Occipital lobe (tissue), 3 donors: ENCODE measurements at places on chromosomes 12 and 14. TPM values are rescaled to one million over a fixed set of nuclear protein-coding genes. Genes with fewer than 3 reads are reported as not detected.

GRCh38 chr12:89501793-89502192 is 22.8 kb downstream of the GALNT4 start:
- no peak for DNase-seq

DNA sequence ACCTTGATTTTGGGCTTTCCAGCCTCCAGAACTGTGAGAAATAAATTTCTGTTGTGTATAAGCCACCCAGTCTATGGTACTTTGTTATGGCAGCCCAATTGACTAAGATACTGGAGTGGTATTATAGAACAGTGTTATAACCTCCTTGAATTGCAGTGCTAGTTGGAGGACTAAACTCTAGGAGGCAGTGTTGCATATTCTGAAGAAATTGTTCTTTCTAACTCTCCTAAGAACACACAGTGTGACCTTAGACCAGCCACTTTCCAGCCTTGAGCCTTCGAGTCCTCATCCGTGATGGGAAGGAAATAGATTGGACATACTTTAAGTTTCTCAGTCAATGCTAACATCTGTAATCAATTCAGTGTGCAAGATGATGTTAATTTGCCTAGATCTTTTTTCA is 22.4 kb upstream of the LRRC10 start:
- no peak for DNase-seq

DNA sequence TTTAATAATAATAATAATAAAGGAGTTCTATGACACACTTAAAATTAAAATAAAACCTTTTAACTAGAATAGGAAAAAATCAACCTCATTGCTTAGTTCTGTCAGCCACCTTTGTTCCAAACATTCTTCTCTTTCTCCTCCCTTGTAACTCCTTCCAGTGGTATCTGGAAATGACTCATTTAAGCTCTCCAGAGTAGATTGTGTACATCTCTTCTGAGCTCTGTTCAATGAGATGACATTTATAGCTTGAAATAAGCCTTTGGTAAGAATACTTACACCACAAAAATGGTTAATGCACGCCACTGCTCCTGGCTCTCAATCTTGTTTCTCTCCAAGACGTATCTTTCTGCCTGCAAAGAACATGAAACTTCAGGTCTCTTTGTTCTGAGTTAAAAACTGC is 70.3 kb downstream of the STAB2 start:
- no peak for DNase-seq

GRCh38 chr12:98221243-98221808 is 294.1 kb upstream of the TMPO start:
- DNase-seq = no peak

- DNase-seq = no peak
These were observed 24.0 kb upstream of the TMED10 start for GRCh38 chr14:75200451-75200850.

GRCh38 chr12:128164533-128164932 is 102.4 kb upstream of the TMEM132C start:
- no peak for DNase-seq

GRCh38 chr12:104733717-104734175 is 224.3 kb downstream of the SLC41A2 start:
- DNase-seq = no peak

- no peak for DNase-seq
These were observed 288.4 kb downstream of the DAD1 start for GRCh38 chr14:22300646-22301045.

- DNase-seq = no peak
These were observed 11.3 kb downstream of the GNPTAB start for GRCh38 chr12:101819467-101819866.

DNA sequence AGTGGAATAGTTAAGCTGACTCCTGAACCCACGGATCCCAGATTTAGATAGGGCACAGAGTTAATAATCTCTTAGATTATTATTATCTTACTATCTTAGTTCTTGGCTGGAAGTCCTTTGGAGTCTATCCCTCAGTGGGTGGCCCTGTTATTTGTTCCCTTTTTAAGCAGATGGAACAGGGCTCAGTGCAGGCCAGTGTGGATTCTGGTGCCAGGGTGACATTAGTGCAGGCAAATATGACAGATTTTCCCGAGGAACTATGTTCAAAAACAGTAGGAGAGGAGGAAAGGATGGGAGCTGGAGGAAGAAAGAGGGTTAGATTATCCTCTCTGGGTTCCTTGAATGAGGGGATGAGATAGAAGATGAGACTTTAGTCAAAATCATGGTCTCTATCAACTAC is 41.4 kb upstream of the CISTR start:
- DNase-seq = no peak

GRCh38 chr14:87705439-87705896 is 287.5 kb downstream of the GALC start:
- peak; percentile 28 for DNase-seq

- DNase-seq = no peak
These were observed 77.7 kb upstream of the SLC38A2 start for GRCh38 chr12:46450279-46450748.

- DNase-seq = no peak
These were observed 149.7 kb downstream of the AEBP2 start for GRCh38 chr12:19588951-19589350.

DNA sequence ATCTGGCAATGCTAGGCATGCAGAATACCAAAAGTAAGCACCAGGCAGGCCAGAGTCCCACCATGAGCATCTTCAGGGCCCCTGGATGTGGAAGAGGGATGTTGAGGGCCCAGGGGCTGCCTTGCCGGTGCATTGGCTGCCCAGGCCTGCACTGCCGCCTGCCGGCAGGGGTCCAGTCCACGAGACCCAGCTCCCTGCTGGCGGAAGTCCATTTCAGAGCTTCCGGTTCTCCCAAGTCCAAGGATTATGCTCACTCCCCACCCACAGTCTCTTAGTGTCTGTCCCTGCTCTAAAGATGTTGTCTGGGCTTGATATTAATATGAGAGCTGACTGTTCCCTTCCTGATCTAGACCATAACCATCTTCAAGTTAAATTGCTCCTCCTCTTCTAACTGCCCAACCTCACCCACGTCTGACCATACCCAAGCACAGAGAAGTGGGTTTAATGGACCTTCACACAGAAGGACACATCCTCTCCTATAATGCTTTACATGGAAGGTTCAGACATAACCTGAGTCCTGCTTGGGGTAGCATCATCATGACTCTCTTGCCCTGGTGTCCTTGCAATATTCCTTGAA is 117.4 kb downstream of the DAD1 start:
- DNase-seq = no peak

- no peak for DNase-seq
These were observed 84.8 kb downstream of the NRXN3 start for GRCh38 chr14:78254911-78255461.

GRCh38 chr12:118418385-118419057 is 42.2 kb downstream of the SUDS3 start:
- DNase-seq = no peak

DNA sequence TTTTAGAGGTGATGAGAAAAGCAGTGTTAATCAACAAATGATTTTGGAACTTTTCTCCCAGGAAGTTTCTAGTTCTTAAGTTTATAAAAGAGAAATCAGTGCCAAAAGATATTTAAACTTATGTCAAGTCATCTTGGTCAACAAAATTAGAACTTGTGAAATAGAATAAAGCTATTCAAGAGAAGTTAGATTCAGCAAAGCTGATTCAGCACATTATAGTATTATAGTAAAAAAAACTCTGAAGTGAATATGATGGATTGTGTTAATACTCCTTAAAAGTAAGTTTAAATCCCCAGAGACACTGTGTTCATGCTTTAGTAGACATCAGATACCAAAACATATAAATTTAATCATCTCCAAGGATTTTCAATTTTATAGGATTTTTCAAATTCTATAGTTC is 210.2 kb upstream of the RPL10L start:
- DNase-seq = no peak

GRCh38 chr14:101844219-101844618 is 82.7 kb downstream of the PPP2R5C start:
- DNase-seq = no peak

GRCh38 chr14:32709027-32709426 is 229.7 kb upstream of the NPAS3 start:
- DNase-seq = no peak

LRP1-AS gene
- not detected for total RNA-seq

METTL17 gene
- 29.0 TPM for total RNA-seq

PLEKHH1 gene
- total RNA-seq = 5.5 TPM

MANSC4 gene
- 0.47 TPM for total RNA-seq

DAO gene
- not detected for total RNA-seq

COPS7A gene
- 37.1 TPM for total RNA-seq

LTBP2 gene
- total RNA-seq = 0.94 TPM

RNF212B gene
- total RNA-seq = not detected

ZNF26 gene
- 17.8 TPM for total RNA-seq

NEUROD4 gene
- total RNA-seq = 3.9 TPM

SIX4 gene
- total RNA-seq = 0.78 TPM

POTEM gene
- not detected for total RNA-seq

SRSF9 gene
- 87.8 TPM for total RNA-seq

ZC2HC1C gene
- 2.8 TPM for total RNA-seq

OVCH1 gene
- 1.2 TPM for total RNA-seq
